Lung (tissue), 17 donors: ENCODE measurements at places on chromosomes 16 and 17.

- peak; percentile 52 for DNase-seq
Observed at GRCh38 chr17:80252871-80253270, 7.8 kb upstream of the RNF213 start.

- DNase-seq, result no peak
Observed at GRCh38 chr17:10421900-10422542, at the start of gene MYH8. TSS of gene MYH8 (minus strand) at chr17:10421950. CDS start at chr17:10420227, 1,723 bp downstream.

- no peak for DNase-seq
Observed at GRCh38 chr17:6524520-6524919, 31.8 kb downstream of the PITPNM3 start.

GRCh38 chr17:28547623-28548416 is 4.6 kb downstream of the UNC119 start:
- DNase-seq, result peak; percentile 74

- DNase-seq, result no peak
Observed at GRCh38 chr16:1481906-1482835, 6.6 kb downstream of the PTX4 start.

GRCh38 chr17:74447628-74448159 is 15.8 kb downstream of the GPRC5C start:
- no peak for DNase-seq

- DNase-seq, result no peak
Observed at GRCh38 chr17:38653230-38653629, 21.5 kb downstream of the EPOP start.

GRCh38 chr16:3123986-3124886 is 10.6 kb upstream of the ZNF213 start:
- DNase-seq, result peak; percentile 98

DNA sequence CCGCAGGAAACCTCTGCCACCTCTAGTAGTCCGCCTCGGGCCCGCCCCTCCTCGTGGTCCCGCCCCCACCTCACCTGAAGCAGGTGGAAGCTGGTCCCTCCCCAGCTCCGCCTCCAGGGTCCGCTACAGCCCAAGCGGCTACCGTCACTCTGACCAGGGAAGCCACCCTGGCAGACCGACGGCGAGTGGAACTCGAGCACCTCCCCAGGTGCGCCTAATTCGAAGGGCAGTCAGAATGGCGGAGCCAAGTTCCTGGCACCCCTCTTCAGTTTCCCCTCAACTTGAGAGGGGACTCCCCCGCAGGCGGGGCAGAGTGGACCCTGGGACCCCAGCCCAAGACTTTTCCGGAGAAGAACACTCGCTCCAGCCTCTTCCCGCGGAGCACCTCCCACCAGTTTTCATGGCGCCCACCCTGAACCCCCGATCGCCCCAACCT is 507 bp downstream of the FHOD1 start:
- peak; percentile 66 for DNase-seq

DNA sequence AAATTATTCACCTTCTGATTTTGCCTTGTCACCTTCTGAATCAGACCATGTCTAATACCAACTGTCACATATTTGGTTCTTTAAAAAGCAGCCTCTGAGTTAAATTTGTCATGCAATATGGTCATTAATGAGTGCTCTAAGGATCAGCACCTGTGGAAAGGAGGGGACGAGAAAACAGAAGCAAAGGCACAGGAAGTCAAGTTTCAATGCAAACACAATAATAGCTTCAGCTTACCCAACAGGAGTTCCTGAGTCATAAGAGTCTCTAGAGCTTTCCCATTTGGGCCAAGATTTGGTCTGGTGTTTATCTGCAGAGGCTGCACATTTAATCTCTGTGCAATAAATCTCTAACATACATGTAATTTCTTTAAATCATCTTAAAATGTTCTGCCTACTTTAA is 889.8 kb downstream of the CDH8 start:
- no peak for DNase-seq

DNA sequence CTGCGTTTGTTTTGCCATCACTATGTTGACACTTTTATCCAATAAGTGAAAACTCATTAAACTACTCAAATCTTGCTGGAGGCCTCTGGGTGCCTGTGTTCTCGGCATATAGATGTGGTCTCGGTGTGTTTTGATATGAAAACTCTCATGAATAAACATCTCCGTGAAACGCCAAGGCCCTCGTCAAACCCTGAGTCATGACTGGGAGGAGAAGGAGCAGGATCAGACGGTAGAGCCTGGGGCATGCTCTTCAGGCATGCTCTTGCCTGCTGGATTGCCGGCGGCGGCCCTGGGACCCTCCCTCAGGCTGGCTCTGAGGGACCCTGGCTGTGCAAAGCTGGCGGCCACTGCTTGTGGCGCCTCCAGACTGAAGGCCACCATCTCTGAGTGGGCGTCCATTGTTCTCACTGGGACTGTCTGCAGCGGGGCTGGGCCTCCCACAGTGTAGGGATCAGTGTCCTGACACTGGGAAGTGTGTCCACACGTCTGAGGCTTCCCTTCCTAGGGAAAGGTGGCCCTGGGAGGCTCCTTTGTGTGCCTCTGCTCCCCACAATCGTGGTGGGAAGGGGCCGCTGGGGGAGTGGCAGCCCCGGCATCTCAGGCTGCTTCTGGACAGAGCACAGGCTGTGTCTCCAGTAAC is 1.7 kb upstream of the NPB start:
- no peak for DNase-seq
